ENCODE measurements at places on chromosomes 3 and 15.

GRCh38 chr3:136069933-136070332 lies 104.4 kb downstream of the PPP2R3A start:
- no peak for DNase-seq

- no peak for DNase-seq
Measured at GRCh38 chr3:23949784-23950183, 4.7 kb downstream of the NR1D2 start.

DNA sequence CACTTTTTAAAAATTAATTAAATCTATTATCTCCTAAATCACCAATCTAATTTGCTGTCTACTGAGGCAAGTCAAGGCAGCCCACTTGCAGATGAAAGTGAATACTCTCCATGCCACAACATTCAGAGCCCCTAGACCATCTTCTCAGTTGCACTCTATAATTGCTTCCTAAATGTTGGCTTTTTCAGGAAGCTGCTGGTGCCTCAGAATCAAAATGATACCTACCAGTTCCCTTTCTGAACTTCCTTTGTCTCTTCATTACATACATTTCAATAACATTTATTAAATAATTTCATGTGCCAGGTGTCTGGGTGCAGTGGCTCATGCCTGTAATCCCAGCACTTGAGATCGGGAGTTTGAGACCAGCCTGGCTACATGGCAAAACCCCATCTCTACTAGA lies 124.1 kb downstream of the SERPINI1 start:
- DNase-seq: no peak

GRCh38 chr3:124158168-124158881 lies 166.4 kb upstream of the ROPN1 start:
- DNase-seq: no peak

DNA sequence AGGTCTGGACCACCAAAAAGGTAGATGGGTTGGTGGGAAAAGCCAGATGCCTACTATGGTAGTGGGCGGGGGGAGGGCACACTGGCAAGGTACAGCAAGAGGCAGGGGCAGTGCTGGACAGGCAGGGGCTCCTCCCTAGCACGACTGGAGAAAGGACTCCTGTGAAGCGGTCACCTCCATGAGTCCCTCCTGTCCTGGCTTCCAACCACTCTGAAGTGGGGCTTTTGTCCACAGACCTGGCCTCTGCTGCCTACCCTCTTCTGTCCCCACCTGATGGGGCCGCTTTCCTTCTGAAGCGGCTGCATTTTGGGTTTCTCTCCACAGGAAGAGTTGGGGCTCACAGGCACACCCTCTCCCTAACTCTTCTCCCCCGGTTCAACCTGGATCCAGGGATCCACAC lies 2.7 kb upstream of the SPTBN5 start:
- no peak for DNase-seq

GRCh38 chr3:170608475-170608874 lies 22.6 kb upstream of the SLC7A14 start:
- DNase-seq: no peak

GRCh38 chr3:50333744-50334328 lies 5.8 kb upstream of the TUSC2 start:
- no peak for DNase-seq

- no peak for DNase-seq
Measured at GRCh38 chr3:99505200-99505599, 133.2 kb upstream of the COL8A1 start.

DNA sequence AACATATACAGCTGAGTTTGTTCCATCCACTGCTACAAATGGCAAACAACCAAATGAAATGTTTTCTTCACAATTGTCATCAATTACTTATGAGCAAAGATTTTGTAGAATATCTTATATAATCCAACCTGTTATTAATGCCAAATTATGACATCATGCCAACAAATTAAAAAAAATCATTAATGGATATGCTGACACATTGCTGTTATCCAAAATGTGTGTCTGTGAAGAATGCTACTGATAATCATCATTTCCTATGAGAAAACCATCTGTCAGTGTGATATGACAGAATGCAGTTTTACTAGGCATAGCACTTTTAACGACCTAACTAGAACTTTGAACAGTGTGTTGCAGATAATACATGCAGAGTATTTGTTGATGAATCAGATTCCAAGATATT lies 556.5 kb upstream of the KCNMB2 start:
- no peak for DNase-seq

DNA sequence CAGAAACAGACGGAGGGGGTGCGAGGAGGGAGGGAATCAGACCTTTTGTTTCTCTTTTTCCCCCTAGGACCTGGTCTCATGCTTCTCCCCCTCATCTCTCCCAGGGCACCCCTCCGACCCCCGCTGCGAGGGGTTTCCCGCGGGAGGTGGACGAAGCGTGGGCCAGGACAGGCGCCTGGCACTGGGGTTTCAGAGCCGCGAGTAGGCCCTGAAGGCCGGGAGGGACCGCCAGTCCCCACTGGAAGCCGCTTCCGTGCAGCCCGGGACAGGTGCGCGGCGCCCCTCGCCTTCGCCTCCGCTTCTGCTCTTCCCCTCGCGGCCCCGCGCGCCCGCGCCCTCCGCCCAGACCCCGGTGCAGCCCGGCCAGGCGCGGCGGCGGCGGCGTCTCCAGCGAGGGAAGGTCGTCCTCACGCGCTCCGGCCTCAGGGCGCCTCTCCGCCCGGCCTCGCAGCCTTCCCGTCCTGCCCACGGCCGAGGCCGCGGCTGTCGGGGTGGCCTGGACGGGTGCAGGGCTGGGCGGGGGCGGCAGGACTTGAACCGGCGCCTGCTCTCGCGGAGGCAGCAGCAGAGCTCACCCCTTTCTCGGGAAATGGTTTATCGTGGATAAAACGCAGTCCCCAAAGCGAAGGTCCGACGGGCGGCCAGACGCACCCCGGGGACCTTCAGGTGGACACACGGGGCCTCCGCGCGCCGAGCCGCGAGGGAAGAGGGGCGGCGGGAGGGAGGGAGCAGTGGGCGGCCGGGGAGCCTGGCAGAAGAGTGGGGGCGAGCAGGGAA lies 31.5 kb upstream of the ADAMTS17 start:
- no peak for DNase-seq

- no peak for DNase-seq
Measured at GRCh38 chr3:104646196-104646595, 720.5 kb upstream of the ALCAM start.

DNA sequence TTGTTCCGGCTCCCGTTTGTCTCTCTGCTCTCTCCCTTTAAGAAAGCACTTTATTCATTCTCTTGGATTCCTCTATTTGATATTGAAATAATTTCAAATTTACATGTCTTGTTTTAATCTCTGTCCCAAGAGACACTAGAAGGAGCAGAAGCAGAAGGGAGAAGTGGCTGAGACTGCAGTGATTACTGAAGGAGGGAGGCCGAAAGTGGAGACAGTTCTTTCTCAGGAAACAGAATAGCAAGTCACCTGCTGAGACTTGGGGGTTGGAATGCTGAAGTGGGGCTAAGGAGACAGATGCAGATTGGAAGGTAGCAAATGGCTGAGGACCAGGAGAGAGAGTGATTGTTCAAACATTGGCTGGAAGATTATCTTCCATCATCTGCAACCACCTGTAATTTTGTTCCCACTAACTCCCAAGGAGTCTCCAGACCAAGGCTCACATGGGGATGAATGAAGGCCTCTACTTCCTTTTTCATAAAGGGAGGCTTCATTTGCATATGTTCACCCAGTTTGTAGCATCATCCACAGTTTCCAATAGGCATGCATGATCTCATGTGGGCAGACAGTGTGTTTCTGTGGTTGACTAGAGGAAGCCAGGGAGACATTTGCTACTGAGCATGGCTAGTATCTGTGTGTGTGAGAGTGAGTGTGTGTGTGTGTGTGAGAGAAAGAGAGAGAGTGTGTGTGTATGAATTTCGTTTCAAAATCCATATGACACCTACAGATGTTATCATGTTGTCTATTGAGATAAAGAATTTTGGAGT lies 24.0 kb downstream of the LTF start:
- DNase-seq: peak; percentile 29

- DNase-seq: no peak
Measured at GRCh38 chr15:51754267-51754666, 2.9 kb downstream of the TMOD2 start.

GRCh38 chr3:169969174-169970095 lies 2.8 kb downstream of the SEC62 start:
- DNase-seq: no peak

GRCh38 chr3:194274424-194275085 lies 76.6 kb downstream of the CPN2 start:
- no peak for DNase-seq

DNA sequence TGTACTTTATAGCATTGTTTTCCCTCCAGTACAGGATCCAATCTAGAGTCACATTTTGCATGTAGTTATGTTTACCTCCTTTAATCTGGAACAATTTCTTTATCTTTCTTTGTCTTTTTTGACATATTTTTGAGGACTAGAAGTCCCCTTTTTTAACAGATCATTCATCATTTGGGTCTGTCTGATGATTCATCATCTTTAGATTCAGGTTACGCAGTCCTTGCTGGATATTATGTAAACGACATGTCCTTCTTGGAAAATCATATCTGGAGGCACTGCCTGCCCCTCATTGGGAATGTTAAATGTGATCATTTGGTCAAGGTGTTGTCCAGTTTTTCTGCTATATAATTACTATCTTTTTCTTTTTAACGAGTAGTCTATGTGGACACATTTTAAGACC lies 18.3 kb downstream of the TGM4 start:
- no peak for DNase-seq

DNA sequence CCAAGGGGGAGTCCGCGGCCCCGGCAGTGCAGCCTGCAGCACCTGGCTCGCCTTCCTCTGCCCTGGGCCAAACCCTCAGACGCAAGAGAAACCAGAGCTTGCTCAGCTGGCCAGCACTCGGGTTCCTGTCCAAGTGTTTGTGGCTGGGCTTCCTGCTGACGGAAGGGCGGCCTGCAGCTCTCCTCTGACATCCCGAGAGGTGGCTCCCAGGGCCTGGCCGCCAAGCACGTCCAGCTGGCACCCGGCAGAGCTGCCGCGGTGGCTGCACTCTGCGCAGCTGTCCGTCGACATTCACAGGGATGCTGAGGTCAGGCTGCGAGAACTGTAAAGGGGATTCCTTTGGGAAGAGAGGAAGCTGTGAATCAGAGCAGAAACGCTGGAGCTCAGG lies 85.6 kb downstream of the CPN2 start:
- no peak for DNase-seq

DNA sequence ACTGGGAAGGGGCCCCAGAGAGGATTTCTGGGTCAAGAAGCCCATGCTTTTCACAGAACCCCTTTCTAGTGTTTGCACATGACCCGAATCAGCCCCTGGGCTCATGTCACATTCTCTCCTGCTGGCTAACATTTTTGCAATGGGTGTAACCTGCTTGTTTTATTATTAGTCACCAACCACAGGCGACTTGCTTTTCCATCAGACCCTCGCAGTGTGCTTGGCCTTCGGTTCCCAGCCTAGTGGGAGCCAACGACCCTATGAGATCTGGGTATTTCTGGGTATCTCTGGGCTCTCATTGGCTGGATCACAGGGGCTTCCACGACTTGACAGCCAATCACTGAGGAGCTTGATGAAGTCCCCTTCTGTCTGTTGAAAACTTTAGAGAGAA lies 11.0 kb upstream of the FBLN2 start:
- peak; percentile 79 for DNase-seq

DNA sequence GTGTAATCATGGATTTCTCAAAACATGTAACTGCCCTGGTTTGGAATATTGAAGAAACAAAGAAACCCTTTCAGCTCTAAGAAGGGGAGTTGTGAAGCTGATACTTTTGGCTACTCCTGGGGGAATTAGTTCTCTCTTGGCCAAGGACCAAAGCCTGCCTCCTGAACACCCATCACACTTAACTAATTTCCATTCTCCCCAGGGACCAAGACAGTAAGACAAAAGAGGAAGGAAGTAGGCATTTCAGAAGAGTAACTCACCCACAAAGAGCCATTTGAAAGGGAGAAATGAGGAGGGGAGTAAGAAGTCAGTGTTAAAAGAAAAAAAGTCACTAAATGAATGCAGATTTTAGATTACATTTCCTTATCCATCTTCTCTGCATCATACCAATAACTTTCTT lies 328.0 kb upstream of the SOX2 start:
- no peak for DNase-seq

DNA sequence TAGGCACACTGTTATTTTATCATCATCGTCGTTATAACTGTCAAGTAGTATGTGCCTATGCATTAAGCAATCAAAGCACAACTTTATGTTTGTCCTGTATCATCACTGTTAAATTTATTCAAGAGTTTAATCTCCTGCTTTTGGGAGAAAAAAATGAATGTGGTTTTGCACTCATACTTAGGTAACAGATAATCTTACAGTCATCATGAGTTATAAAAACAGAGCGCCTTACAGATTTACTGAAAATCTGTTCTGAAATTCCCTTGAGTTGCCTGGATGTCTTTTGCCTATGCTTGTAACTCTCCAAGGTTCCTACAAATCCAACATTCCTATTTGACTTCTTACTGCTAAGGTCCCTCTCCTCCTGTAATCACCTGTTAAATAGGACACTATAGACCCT lies 307.3 kb downstream of the ZIC4 start:
- no peak for DNase-seq

- peak; percentile 71 for DNase-seq
Measured at GRCh38 chr15:24772686-24773373, 97.3 kb downstream of the NPAP1 start.

DNA sequence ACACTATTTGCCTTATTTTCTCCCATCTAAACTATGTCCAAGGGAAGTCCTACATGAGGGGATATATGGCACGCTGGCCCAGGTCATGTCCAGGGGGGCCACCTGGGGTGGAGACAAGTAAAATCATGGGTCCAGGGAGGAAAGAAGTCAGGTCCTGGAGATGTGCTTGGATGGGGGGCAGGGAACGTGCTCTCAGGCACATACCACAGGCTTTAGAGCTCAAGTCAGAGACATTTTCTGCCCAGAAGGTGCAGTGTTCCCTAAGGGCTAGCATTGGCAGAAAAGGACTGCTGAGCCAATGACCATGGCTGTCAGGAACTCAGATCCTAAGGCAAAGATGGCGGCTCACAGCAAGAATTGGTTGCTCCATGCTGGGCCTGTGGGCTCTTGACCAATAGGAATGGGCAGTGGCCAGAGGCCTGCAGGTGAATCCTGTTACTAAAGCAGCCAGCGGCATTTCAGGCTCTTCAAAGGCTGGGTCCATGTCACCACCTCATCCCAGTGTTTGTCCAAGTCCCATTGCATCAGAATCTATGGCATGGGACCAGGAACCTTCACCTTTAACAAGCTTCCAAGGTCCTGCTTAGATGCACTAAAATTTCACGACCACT lies 175.0 kb downstream of the RPLP1 start:
- no peak for DNase-seq

- peak; percentile 58 for DNase-seq
Measured at GRCh38 chr3:111989061-111989678, 9.6 kb upstream of the TAGLN3 start.

GRCh38 chr3:31250116-31250777 lies 282.5 kb upstream of the STT3B start:
- peak; percentile 51 for DNase-seq

- DNase-seq: no peak
Measured at GRCh38 chr3:3745693-3746092, 53.5 kb upstream of the LRRN1 start.

Measured in foreskin keratinocyte (primary cell).